ENCODE measurements at places on chromosomes 4 and X.

- no peak for DNase-seq
These were observed 13.6 kb upstream of the MAGED4B start for GRCh38 chrX:52082578-52082977.

GRCh38 chr4:112514647-112515197 lies 1.3 kb downstream of the NEUROG2 start:
- DNase-seq = no peak

DNA sequence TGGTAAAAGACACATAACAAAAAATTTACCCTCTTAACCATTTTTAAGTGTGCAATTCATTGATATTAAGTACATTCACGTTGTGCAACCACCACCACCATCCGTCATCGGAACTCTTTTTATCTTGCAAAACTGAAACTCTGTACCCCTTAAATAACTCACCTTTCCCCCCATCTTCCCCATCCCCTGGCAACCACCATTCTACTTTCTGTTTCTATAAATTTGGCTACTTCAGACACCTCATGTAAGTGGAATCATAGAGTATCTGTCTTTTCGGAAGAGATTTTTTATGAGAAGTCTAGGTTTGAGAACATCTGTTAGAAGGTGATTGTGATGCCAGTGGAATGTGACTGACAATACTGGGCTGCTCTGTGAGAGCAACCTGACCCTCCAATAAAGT lies 39.8 kb upstream of the CCDC149 start:
- no peak for DNase-seq

DNA sequence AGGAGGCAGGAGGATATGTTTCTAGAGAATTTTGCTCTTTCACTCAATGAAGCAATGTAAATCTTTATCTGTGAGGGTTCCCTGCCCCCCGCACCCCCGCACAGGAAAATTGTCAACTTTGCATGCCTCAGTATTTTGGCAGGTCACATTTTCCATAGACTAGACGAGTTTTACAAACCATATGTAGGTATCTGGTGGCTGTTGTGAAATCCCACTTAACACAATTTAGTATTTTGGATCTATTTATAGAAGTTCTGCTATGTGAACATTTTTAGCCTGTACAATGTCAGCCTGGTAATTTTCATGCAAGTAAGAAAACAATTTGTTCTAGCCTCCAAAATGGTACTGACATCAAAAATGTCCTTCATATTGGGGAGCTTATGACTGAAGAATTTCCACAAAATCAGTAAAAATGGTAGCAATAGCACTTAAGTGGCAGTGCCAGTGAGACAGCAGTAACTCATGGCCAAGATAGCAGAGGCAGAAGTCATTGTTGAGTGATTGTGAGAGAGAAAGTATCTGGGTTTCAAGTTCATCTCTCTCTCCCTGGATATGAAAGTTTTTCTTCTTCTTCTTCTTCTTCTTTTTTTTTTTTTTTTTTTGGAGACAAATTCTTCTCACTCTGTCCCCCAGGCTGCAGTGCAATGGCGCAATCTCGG lies 12.4 kb upstream of the FRYL start:
- no peak for DNase-seq

- no peak for DNase-seq
These were observed 72.6 kb downstream of the STOX2 start for GRCh38 chr4:183977707-183978106.

GRCh38 chrX:136975684-136976470 lies 57.9 kb downstream of the GPR101 start:
- DNase-seq = no peak

DNA sequence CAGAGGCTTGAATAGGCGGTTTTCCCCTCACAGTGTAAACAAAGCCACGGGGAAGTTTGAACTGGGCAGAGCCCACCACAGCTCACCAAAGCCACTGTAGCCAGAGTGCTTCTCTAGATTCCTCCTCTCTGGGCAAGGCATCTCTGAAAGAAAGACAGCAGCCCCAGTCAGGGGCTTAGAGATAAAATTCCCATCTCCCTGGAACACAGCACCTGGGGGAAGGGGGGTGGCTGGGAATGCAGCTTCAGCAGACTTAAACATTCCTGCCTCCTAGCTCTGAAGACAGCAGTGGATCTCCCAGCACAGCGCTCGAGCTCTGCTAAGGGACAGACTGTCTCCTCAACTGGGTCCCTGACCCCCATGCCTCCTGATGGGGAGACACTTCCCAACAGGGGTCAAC lies 44.0 kb upstream of the USP38 start:
- no peak for DNase-seq

GRCh38 chr4:56211202-56211601 lies 176.1 kb downstream of the AASDH start:
- no peak for DNase-seq

GRCh38 chr4:47194036-47194737 lies 162.8 kb downstream of the GABRB1 start:
- DNase-seq = no peak

DNA sequence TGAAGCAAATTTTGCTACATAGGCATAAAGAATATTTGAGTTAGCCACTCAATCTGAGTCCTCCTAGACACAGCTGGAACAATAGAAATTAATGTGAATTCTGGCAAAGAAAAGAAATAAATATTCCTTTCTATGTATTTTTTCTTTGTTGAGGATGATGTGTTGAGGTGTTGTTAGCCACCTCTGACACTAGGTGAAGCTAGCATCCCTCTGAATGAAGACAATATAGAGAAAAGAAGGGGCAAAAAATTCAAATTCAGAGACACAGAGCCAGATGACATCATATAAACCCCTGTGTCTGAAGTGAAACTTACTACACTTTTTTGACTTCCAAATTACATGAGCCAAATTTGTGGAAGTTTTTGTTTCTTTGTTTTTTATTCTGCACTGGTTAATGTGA lies 34.6 kb upstream of the TMPRSS11D start:
- DNase-seq = no peak

GRCh38 chr4:24382381-24382780 lies 202.0 kb downstream of the DHX15 start:
- DNase-seq = no peak
